M059J (cell line): ENCODE measurements at places on chromosomes 11 and 22.

DNA sequence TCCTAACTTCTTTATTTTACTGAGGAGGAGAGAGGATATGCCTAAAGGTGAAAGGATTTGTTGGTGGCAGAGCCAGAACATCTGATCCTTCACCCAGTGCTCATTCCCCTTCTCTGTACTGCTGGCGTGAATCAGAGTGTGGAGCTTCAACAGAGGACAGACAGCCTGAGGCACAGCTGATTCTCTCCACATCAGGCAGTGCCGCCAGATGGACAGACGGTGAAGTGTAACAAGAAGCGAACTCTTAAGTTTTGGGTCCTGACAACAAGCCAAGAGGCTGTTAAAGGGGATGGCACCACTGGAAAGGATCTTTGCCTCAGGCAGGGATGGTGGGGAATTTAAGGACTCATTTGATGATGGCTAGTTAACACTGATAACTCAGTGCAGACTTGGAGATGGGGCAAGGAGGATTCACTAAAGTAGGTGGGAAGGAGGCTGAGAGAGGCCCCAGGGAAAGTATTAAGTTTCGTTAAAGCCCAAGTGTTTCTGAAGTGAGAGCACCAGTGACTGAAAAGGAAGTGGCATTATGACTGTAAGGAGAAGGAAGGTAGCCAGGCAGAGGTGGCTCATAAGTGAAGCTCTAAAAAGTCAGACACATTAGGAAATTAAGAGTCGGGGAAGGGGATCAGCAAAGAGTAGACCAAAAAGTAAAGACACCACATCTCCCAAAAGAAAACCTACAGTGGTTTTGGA, 81.3 kb downstream of the CLPB start:
- peak; percentile 16 for DNase-seq

DNA sequence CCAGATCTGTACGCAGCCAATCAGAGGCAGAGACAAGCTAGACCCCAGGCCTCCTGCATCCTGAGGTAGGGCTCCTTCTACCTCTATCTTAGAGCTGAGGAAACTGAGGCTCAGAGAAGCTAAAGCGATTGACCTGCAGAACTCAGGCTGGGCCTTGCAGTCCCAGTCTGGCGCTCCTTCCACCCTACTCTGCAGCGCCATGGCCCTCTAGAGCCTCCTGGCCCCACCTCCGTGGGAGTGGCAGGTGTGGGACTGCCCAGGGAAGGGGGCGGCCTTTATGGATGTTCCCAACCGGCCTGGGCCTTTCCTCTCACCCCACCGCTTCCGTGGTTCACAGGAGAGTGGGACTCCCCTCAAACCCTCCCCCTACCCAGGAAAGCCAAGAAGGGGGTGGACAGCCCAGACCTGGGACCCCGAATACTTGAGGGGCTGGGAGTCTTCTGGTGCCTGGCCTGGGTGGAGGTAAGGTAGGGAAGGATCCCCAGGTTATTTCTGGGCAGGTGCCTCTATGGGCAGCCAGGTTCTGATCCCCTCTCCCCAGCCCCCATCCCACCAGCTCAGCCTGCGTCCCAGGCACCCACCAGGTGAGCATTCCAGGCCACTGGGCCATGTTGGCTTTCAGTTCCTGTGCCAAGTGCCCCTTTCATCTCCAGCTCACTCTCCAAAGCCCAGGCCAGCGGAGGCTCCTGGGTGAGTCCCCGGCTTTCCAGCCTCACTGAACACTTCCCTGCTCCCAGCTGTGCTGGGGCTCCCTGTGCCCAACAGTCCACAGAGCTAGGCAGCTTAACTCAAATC, 3.0 kb downstream of the WNT11 start:
- no peak for DNase-seq

DNA sequence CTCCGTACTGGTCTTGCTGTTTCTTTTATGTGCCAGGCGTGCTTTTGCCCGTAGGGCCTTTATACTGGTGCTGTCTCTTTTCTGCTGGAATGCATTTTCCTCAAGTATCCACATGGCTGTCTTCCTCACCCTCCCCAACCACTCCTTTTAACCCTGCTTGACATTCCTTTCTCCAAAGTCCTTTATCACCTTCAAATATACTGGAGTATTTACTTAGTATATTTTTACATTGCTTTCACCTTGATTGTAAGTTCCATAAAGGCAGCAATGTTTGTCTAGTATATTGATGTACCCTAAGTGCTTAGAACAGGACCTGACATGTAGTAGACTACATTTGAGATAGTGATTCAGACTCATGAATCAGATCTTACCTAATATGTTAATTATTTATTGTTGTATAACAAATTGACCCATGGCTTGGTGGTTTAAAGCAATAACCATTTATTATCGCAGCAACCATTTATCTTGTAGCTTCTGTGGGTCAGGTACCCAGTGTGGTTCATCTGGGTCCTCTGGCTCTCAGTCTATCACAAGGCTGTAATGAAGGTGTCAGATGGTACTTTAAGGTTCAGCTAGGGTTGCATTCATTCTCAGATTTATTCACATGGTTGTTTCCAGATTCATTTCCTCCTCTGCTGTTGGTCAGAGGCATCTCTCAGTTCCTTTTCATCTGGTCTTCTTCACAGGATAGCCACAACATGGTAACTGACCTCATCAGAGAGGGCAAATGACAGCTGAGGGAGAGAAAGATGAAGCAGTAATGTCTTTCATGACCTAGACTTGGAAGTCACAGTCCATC, 34.2 kb downstream of the DDX10 start:
- DNase-seq, result no peak

DNA sequence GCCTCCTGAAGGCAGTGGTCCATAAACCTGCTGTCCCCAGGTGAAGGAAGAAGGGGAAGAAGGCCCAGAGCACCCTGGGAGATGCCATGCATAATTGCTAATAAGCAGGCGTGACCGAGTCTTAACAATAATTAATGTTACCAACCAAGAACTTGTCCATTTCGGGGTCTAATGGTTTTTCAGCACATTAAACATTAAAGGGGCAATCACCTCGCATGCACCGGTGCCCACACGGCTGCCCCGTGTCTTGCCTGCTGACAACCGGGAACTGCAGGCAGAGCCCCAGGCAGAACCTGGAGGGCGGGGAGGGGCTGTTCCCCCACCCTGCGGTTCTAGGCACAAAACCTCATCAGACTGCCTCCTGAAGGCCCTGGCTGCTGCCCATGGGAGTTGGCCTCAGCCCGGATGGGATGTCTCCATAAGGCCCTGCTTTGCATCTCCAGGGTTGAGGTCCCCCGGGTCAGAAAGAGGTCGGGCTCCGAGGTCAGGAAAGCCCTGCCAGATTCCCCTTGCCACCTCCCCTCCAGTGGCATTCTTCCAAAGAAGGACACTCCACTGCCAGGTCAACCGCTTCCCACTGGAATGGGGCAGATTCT, 169.0 kb downstream of the BUD13 start:
- DNase-seq, result no peak

DNA sequence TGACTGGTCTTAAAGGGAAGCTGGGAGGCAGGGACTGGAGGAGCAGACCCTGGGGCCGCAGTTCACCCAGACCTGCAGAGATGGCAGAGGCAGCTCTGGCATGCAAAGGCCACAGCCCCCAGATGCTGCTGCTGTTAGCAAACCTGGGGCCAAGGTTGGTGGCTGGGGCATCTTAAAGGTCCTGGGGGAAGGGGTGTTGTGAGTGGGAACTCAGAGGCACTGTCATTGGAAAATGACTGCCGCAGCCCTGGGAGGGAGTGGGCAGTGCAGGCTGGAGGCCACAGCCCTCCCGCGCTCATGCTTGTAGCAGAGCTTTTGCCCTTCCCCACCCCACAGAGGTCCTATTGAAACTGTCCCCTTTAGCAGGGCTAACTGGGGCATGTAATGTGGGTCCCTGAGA, 111.8 kb downstream of the CTTN start:
- no peak for DNase-seq

GRCh38 chr11:85459304-85459703, 167.8 kb downstream of the DLG2 start:
- DNase-seq, result no peak

- DNase-seq, result peak; percentile 30
Measured at GRCh38 chr11:57413681-57414080, 13.2 kb downstream of the SLC43A3 start.

- no peak for DNase-seq
Measured at GRCh38 chr11:79922641-79923040, 481.8 kb upstream of the TENM4 start.

- DNase-seq, result no peak
Measured at GRCh38 chr11:116114198-116114651, 610.0 kb upstream of the CADM1 start.

DNA sequence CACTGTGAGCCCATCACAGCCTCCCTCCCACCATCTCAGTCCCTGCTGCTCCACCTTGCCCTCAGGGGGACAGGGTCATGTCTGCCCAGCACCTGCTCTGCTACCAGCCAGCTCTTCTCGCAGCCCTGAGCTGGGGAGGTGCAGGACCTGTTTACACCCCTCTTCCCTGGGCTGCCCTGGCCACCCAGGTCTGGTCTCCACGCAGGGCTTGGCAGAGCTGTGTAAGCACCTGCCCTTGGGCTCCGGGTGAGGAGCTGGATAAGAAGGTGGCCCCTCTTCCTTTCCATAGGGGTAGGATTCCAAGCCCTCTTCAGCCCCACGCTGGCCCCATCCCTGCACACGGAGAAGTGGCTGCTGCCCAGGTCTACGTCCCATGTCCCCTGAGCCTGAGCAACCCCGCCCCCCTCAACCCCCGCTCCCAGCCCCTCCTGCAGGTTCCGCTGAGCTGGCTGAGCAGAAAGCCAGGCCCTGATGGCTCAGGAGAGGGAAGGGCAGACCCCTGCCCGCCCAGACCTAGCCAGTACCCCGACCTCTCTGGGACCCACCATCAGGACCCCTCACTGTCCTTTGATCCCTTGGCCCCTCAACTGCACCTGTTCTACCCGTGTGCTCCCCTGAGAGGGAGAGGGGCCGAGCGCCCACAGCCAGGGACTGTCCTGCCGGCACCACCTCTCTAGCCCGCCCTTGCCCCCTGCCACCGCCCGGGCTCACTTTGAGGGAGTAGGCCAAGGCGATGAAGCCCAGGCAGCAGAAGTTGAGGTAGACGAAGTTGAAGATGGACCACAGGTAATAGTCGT, 3.2 kb downstream of the IFITM10 start:
- DNase-seq, result no peak

DNA sequence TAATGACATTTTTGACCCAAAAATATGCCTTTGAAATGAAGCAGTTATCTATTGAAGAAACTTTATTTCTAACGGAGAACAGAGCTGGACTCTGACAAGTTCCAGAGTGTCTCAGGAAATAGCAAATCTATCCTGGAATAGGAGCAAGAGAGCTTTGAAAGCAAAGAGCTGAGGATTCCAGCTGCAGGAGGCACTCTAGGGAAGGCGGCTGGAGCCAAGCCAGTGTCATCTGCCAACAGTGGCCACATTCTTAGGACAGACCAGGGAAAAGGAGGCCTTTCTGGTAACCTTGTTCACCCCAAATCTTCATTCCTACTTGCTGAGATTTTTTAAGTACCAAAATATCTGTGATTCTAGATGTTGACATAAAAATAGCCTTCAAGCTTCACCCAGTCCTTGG, 493.5 kb upstream of the B3GAT1 start:
- DNase-seq, result no peak
